ENCODE measurements at places on chromosomes 5 and 9.

DNA sequence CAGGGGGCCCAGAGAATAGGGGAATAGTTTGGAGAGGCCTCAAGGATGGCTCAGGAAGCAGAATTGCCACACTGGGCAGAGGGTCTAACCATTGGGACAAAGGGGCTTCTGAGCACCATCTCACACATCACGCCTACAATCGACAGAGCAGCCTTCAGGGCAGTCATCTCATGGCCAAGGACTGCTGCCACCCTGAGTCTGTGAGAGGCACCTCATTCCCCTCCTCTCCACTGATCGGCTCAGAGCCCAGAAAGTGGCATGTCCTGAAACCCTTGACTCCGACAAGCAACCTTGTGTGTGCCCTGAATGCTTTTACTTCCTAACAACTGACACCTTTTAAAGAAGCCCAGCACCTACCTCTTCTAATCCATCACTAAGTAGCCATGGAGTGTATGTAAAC, 128.9 kb upstream of the PTPN3 start:
- DNase-seq: no peak

GRCh38 chr5:35771300-35771699, 85.4 kb upstream of the IL7R start:
- no peak for DNase-seq

- no peak for DNase-seq
These were observed 161.0 kb upstream of the ZNF618 start for GRCh38 chr9:113715086-113715485.

GRCh38 chr5:151523335-151523734, 67.8 kb downstream of the FAT2 start:
- DNase-seq: no peak

GRCh38 chr9:4126184-4126865, 173.5 kb downstream of the GLIS3 start:
- DNase-seq: no peak

DNA sequence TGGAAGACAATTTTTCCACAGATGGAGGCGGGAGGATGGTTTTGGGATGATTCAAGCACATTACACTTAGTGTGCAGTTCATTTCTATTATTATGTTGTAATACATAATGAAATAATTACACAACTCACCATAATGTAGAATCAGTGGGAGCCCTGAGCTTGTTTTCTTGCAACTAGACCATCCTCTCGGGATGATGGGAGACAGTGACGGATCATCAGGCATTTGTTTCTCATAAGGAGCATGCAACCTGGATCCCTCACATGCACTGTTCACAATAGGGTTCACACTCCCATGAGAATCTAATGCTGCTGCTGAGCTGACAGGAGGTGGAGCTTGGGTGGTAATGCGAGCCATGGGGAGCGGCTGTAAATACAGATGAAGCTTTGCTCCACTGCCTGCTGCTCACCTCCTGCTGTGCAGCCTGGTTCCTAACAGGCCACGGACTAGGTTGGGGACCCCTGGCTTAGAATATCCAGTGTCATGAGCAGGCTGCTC, 1.6 kb downstream of the STKLD1 start:
- no peak for DNase-seq

DNA sequence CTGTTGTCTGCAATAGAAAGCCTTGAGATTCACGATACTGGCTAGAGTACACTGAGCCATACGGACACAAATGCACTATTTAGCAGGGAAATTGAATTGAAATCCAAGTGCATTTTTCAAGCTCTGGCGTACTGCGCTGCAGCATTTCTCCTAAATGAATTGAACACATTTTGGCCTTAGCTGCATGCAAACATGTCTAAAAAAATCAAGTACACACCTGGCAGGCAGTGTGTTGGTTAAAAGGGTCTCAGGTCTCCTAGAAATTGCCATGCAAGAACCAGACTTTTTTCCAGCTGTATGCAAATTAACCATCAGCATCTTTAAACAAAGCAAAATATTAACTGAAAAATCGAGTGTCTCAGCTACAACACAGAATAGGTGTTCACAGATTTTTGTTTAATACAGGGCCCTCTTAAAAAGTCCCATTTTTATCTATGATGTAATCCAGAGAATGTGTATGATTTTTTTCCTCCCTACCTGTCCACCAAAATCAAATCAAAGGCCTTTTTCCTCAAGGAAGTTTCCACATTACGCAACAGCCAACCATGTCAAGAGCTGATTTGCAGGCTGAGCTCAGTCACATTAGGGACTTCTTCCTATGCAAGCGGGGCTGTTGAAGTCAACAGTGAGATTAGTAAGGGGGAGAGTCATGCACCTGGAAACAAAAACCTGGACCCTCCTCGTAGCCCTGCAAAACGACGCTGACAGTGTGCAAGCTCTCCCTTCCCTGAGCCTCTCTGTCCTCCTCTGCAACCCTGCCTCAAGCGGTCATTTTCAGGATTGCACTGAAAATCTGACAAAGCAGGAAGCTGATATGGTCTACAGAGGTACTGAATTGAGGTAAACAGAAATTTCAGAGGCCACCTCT, 14.1 kb upstream of the SFXN1 start:
- DNase-seq: peak; percentile 17

GRCh38 chr5:67170767-67171166, 25.8 kb downstream of the CD180 start:
- no peak for DNase-seq

DNA sequence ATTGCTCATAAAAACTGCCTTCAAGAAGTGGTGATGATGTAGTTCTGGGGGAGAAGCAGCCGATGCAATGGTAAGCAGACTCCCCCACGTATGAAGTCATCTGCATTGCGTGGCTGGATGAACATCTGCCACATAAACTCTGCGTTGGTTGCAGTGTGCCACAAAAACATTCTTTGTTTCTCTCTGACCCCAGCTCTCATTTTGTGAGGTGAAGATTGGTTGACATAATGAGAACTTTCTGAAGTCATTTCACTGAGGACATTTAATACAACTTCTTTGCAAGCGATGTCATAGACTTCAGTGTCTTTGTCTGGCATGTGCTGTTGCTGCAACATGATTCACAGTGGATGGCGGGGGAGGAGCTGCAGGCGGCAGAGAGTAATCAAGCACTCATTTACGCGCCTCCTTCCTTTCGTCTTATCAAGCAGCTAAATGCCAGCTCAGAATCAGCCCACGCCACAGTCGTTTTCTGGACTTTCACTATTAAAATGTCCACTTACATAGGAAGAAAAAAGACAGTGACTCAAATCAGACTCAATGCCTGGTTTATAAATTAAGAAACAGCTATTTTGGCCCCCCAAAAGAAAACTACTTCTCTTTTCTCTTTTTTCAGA, 91.5 kb upstream of the NFIL3 start:
- no peak for DNase-seq

Measured in NCI-H1048 (cell line).